ENCODE measurements at places on chromosomes 5 and 9.

GRCh38 chr5:78530342-78531096, 118.1 kb downstream of the LHFPL2 start:
- no peak for DNase-seq

GRCh38 chr5:124557761-124558160, 188.7 kb downstream of the ZNF608 start:
- DNase-seq = no peak

GRCh38 chr9:76996700-76997099, 22.8 kb upstream of the FOXB2 start:
- DNase-seq = no peak

GRCh38 chr9:36891341-36891811, 142.7 kb downstream of the PAX5 start:
- DNase-seq = no peak

GRCh38 chr9:7811677-7812076, 12.1 kb upstream of the DMAC1 start:
- DNase-seq = no peak

- DNase-seq = no peak
Observed at GRCh38 chr5:95821110-95822021, 1.2 kb downstream of the GLRX start.

- DNase-seq = no peak
Observed at GRCh38 chr9:2199999-2200796, 185.1 kb downstream of the SMARCA2 start.

GRCh38 chr5:639253-639530, 27.1 kb downstream of the CEP72 start:
- no peak for DNase-seq

DNA sequence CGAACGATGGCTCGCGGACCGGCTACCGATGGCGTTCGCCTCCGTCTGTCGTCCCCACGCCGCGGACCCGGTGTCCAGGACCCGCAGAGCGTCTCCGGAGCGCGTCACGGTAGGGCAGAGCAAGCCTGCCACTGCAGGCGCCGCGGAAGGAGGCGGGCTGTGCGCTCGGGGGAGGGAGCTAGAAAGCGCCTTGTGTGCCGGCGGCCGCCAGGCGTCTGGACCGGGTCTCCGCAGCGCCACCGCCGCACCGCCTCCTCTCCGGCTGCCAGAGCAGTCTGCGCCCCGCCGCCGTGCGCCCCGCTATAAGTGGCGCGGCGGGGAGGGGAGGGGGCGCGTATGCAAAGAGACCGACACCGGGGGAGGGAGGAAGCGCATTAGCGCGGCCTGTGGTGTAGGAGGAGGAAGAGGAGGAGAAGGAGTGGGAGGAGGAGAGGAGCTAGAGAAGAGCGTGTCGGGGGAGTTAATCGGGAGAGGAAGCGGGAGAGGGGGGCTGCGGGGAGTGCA, at the start of gene ENC1:
Gene ENC1 (minus strand): TSS at position 279 of the 504 bp plus-strand sequence. CDS start 4,243 bp downstream, outside the sequence.
- DNase-seq = peak; percentile 42

DNA sequence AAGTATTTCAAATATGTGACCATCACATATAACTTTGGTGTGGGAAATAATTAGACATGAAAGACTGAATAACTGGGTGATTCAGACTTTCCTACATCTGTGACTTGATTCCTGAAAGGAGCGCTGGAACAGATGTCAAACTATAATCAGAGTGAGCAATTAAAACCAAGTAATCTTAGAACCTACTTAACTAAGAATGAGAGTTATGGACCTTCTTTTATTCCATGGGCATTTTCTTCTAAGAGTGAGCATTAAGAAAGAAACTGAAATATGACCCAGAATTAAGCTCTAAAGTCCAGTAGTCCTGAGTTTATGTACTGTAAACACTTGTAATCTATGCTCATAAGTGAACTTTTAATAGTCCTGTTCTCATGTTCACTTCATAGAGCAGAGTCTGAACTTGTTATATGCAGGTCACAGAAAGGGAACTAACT, 68.4 kb downstream of the PAM start:
- DNase-seq = no peak

- DNase-seq = no peak
Observed at GRCh38 chr5:19240170-19240569, 747.8 kb downstream of the CDH18 start.

DNA sequence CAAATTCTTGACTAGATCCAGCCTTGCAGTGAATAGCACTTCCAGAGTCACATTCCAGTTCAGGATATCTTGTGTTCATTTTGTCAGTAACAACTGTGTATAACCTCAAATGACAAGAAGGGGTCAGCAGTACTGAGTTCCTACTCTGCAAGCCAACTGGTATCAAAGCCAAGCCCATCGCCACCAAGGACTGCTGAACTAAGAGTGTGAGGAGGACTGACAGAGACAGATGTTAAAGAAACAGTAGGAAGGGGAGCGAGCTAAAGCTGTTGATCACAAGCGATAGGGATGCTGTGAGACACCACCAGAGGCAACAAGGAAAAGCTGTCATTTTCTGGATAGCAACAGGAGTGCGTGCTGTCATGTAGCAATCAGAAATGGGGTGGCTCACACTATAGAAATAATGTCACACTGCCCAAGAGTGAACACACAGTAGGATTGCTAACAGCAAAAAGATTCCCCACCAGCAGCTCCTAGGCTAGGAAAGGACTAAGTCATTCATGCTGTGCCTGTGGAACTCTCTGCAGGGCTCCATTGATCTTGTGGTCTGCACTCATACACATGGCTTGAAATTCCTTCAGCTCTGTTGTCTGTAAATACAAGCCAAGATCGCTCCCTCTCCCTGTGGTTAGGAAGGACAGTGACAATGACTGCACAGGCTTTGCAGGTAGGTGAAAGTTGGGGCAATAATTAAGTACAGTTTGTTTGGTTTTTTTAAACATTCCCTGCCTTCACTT, 658.6 kb downstream of the NR2F1-AS1 start:
- no peak for DNase-seq

DNA sequence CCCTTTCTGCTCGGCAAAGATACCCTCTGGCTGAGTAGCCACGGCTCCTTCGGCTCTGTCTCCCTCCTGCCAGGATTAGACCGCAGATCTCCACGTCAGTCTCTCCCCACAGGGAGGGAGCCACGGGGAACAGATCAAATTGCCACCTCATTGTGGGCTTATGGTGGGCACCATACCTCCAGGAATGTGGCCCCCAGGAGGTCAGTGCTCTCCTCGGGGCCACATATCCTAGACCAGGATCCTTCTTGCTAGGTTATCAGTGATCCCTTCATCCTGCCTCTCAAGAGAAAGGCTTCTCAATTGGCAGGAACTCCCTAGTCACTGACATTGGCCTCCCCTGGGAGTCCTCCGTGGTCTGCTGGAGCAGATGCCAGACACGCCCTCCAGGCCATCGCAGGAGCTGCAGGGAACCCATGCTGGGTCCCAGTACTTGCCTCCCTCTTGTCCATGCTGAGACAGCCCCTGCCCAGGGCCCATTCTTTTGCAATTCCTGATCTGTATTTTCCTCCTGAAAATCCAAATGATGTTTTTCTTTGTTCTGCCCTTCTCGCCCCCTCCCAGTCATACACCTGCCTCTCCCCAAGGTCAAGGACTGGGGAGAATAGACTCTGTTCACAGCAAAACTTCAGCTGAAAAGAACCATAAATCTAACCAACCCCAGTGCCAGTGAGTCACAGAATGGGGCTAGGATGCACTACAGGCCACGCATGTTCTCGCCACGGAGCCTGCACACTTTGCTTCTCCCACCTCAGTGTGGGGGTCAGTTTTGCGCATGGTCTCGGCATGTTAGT, 31.6 kb upstream of the ENHO start:
- DNase-seq = no peak

DNA sequence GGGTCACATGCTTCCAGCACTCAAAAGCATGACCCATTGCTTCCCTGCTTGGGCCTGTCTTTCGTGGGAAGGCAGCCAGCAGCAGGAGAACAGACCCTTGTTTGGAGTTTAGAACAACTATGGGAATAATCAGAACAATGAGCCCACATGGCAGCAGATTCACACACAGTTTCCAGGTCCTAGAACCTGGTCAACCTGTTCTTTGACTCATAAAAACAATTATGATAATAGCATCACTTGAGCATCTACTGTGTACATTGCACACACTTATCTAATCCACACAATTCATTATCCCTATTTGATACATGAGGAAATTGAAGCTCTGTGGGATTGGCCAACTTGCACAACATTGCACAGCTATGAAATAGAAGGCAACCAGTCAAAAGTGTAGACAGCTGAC, 41.7 kb downstream of the KLF4 start:
- no peak for DNase-seq

DNA sequence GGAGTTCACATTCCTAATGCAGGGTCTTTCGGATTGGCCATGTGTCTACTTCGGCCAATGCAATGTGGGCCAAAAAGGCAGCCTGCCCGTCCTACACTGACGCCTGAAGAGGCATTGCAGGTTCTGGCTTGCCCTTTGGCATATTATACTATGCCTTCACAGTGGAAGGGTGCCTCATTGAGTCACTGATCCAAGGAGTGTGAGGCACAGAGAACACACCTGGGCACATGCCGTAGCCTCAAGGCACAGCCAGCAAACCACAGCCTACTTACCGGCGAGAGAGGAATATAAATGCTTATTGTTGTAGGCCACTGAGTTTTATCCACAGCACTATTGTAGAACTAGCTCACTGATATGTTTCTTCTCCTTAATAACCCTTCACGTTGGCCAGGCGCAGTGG, 409.6 kb downstream of the GADD45G start:
- no peak for DNase-seq

- DNase-seq = peak; percentile 25
Observed at GRCh38 chr9:113155911-113156588, 5.2 kb downstream of the SLC31A2 start.

DNA sequence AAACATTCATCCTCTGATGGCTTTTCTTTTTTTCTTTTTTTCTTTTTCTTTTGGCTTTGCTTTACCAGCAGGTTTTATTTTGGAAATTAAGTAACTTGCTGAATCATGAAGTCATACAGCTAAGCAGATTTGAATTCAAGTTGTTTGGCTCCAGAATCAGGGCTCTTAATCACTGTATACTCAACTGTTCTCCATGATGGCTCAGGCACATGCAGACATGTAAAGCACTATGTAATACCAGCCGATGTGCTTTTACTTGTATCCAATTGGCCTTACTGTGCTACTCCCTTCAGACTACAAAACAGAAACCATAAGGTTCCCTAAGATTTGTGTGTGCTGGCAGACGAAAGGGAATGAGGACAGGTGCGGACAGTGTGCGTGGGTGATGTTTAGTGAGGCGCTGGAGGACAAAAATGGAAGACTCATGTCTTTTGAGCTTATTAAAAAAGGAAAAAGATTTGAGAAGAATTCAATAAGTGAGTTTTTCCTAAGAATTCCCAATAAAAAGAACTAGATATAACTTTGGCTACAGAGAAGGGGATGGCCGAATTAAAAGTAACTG, 44.7 kb upstream of the OTP start:
- no peak for DNase-seq

DNA sequence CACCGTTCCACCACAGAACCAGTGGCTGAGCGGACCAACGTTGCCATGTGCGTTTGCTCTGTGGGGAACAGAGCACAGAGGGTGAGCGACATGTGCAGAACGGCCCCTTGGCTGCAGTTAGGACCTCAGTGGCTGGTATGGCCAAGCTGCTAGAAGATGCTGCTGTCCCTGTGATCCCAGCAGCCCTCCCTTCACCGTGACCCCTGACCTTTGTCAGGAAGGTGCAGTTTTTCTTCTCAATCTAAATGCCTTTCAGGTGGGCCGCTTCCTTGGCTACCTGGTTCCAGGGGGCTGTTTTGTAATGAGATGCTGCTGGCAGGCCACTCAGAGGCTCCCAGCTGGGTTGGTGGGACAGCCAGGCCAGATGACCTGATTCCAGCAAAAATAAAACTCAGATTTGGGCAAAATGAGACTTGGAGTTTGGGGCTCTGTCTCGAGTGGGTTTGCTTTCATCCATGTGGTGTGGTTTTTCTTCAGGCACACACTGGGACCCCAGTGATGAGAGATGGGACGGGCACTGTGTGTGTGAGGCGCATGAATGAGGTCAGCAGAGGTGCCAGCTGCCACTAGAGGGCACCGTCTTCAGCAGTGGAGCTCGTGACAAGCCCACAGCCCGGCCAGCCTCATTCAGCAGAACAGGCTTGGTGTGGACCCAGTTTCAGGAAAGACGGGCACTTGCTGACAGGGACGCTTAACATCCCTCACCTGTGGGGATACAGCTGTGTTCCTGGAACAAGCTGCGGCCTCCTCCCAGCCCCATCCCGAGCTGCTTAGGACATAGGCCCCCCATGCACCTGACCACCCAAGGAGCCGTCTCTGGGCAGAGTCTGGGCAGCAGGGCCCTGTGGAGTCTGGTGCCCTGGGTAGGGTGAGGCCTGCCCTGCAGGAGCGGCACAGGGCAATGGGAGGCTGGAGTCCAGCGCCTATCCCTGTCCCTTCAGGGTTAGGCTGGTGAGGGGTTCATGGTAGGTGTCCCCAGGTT, 4.1 kb downstream of the MRPS2 start:
- DNase-seq = peak; percentile 29

- no peak for DNase-seq
Observed at GRCh38 chr5:139566611-139567010, 5.5 kb downstream of the UBE2D2 start.

DNA sequence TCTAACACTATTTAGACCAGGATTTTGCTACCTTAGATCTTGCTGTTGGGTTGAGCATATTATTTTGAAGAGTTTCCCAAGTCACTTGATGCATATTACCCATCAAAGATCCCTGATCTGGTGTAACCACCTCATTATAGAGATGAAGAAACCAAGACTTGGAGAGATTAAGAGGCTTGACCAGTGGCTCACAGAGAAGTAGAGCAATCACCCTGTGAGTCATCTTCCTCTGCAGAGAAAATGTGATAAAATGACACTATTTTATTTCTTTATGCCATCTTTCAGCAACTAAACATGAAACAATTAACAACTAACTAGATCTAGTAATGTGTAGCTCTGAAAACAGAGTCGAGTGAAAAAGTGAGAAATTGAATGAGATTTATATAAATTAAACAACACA, 76.1 kb downstream of the KIF4B start:
- DNase-seq = no peak

- DNase-seq = no peak
Observed at GRCh38 chr5:153404747-153405146, 85.7 kb upstream of the GRIA1 start.

- DNase-seq = no peak
Observed at GRCh38 chr5:135662683-135663082, 83.9 kb upstream of the CXCL14 start.

- DNase-seq = no peak
Observed at GRCh38 chr5:27158775-27159174, 120.4 kb upstream of the CDH9 start.

GRCh38 chr9:33124751-33125381, 42.3 kb downstream of the B4GALT1 start:
- DNase-seq = no peak

GRCh38 chr5:125326150-125326510, 579.7 kb upstream of the ZNF608 start:
- no peak for DNase-seq
